Stimulated activated CD4-positive, alpha-beta T cell treated with anti-CD3 and anti-CD28 coated beads, TNF-alpha, amount 100 ng/mL, for 24 hours (primary cell): ENCODE measurements at places on chromosomes 4 and X.
A peak's percentile ranks its signal among the peaks of the same experiment; 100 is the strongest.

GRCh38 chr4:22514481-22514880, 1.4 kb downstream of the ADGRA3 start:
- DNase-seq, result no peak

- DNase-seq, result no peak
These were observed 1.0 kb upstream of the CLDN22 start for GRCh38 chr4:183321079-183321478.

GRCh38 chr4:56468097-56468422, 643 bp downstream of the SRP72 start:
- DNase-seq, result no peak

GRCh38 chrX:9966775-9967408, at the start of gene CLDN34:
Gene CLDN34, plus strand, starts transcription at chrX:9967358. Its CDS starts 0 bp downstream, at chrX:9967358.
- no peak for DNase-seq

DNA sequence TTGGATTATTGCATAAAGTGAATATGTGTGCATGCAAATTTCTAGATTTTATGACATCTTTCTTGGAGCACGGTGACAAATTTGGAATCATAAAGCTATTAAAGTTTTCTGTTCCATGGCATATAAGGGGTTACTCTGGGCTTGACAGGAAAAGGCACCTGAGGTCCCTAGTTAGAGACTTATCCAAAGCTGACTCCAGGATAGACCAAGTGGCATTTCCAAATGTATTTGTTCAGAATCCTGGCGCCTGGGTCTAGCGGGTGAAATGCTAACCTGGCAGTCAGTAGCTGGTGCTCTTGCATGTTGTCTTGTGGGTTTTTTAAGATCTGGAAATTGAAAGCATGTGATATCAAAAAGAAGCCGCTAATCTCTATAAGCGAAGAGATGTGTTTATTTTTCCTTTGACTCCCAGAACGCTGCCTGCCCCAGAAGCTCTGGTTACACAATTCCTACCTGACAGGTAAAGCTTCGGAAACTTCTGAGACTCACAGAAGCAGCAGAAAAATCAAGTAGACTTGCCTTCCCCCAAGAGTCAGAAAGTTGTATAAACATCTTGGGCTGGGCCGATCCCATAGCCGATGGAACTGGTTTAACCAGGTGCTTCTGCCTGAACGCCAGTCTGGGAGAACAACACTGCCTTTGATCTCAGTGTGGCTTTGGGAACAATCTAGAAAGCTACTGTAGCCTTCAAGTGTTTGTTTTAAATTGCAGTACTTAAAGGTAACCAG, 12.9 kb upstream of the ZCCHC4 start:
- DNase-seq, result no peak

DNA sequence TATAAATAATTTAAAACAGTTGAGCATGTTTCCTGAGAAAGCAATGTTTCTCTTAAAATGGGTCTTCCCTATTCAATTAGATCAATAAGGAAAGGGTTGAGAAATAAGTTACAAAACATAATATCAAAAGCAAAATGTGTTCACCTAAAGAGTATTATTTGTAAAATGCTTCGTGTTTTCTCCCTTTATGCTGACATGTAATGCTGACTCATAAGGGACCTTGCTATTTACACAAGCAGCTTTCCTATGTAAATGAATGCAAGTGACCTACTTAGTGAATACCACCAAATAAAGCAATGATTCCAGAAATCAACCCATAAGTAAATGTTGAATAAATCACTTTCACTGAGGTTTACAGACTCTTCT, 91.5 kb downstream of the ELOVL6 start:
- DNase-seq, result no peak

DNA sequence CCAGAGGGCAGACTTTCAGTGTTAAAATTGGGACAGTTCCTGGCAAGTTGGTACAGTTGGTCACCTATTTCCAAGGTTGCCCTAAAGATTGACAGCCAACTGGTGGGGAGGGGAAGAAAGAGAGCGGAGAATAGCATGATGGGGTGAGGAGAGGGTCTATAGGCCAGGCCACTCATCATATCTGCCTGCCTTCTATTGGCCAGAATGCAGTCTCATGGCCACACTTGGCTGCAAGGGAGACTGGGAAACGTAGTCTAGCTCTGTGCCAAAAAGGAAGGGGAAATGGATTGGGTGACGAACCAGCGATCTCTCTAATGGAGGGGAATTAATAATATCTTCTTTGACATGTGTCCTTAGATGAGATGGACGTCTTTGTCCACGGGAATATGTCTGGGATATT, 197.4 kb upstream of the ATP6AP2 start:
- DNase-seq, result no peak

DNA sequence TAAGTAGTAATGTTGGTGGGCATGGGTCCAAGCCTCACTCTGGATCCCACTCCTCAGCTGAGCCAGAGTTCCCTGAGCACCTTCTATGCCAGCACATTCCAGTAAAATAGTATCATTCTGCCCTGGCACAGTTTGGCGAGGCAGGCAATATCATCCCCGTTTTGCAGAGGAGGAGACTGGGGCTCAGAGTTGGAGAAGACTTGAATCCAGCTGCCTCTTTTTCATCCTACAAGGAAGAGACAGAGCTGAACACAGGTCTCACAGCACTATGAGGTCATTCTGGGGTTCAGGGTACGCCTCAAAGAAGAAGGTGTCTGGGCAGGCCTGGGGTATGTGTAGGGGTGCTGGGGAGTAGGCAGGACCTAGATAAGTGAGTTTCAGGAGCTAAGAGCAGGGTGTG, 103.9 kb upstream of the STX18 start:
- no peak for DNase-seq

DNA sequence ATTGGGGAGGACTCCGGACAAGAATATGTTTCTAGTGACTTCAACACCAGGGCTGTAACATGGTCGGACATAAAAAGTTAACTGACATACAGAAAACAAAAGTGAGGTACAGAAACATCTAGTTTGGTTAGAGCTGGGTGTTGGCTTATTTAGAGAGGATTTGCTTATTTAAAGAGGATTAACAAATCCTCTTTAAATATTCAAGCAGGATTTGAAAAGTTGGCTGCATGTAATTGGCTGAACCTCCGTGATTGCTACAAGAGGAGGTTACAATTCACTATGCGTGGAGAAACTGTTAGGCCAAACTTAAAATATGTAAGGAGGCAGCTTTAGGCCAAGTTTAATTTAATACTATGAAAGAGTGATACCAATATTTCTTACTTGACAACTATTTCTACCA, 2707.4 kb downstream of the ARAP2 start:
- no peak for DNase-seq

DNA sequence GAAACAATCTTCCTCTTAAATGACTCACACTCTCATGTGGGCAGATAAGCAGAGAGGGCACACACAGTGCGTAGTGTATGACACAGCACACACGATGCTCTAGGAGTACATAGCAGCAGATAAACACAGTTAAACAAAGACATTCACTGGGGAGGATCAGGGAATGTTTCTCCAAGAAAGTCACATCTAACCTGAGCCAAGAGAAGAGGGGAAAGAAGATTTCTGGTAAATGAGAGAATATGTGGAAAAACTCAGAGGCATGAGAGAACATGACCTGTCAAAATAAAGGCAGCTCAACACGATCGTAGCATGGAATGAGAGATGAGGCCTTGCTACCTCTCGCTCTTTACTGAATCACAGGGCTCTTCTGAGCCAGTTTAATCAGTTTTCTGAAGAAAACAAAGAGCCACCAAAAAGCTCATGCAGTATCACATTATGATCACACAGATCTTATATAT, 251.0 kb downstream of the ANK2 start:
- no peak for DNase-seq

DNA sequence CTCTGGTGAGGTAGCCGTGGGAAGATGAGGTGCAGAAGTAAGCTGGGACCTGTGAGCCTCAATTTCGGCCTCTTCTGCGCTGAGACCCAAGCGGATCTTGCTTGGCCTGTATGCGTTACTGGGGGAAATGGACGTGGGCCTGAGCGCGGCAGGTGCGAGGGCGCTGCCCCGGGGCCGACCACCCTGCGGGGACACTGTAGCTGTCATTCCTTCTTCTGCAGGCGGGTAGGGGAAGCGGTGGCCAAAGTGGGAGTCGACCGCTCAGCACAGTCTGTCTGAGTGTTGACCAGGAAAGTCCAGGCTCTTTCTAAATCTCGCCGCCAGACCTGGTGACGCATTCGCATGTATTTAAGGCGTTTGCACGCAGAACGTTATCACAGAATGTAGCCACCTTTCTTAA, 3.3 kb upstream of the LRAT start:
- no peak for DNase-seq

GRCh38 chr4:108683479-108683878, 33.1 kb downstream of the OSTC start:
- no peak for DNase-seq

GRCh38 chr4:89837385-89837992, 528 bp upstream of the SNCA start:
- no peak for DNase-seq

DNA sequence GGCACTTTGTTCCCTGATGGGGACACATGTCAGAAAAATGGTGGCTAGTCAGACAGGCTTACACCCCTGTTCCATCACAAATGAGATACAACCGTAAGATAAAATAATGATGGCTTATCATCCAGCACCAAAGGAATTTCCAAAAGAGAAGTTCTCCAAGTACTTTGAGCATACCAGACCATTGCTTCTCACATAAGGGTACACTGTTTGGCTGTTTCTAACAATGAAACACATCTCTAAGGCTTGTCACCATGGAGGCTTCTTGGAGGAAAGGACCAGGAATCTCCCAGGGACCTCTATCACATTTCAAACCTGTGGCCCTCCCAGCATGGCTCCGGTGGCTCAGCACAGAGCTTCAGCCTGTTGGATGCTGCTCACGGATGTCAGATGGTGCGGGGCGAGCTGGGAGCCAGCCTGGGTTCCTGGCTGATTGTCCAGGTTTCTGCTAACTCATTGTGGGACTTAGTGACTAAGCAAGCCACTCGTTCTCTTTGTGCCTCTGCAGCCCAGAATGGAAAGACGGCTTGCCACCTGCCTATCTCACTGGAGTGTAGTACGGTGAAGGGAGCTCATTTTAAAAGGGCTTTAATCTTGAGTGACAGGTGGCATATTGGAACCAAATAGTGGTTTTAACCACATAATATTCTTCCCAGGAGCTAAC, 54.5 kb downstream of the FHDC1 start:
- DNase-seq, result no peak

DNA sequence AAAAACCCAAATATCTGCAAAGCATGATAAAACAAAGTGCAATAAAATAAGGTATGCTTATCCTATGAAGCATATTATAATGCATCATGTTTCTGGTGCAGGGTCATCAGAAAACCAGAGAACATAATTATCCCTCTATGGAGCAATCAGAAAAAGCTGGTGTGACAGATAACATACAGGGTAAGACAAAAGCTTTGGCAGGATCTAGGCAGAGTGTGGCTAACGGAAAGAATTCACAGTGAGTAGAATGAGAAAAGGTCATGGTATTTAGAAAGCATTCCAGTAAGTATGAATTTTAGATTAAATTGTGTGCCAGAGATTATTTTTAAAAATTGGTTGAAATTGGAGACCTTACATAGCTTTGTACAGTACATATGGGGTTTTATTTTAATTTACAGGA, 29.0 kb upstream of the UGT2B4 start:
- DNase-seq, result no peak

DNA sequence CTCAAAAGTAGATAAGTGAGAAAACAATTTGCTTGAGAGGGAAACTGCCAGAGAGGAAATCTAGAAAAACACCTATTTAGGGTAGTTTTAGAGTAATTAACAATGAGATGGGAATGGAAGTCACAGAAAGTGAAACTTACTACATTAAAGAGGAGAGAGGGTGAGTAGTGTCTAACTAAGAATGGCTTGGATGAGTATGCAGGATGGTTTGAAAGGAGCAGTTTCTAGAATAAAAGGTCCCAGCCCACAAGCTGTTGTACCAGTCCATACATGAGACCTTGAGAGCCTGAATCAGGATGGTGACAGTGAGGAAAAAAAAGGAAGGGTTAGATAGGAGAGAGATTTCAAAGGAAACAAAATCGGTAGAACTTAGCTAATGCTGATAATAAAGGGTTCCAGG, 1.3 kb downstream of the GAR1 start:
- no peak for DNase-seq

- DNase-seq, result no peak
These were observed 359.5 kb downstream of the C4orf33 start for GRCh38 chr4:129455482-129455881.

- DNase-seq, result no peak
These were observed 162.0 kb upstream of the GATB start for GRCh38 chr4:151922811-151923210.

GRCh38 chr4:73414936-73415271, 10.8 kb downstream of the ALB start:
- DNase-seq, result no peak

GRCh38 chr4:83189631-83190136, 75.2 kb upstream of the PLAC8 start:
- DNase-seq, result no peak

DNA sequence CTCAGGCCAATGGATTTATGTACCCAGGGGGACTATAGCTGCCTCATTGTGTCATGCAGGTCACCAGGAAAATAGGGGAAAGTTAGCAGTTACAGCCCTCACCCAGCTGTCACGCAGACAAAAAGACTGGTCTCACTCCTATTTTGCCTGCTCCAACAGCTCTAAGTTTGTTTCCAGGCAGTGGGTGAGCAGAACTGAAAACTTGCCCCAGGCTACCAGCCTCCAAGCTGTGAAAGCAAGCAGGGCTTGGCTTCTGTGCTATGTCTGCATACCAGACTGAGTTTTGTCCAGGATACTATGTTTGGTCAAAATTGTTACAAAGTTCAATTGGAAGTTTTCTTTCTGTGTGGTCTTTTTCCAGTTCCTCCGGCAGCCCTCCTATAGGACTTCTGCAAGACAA, 628.4 kb downstream of the FAM133A start:
- no peak for DNase-seq

GRCh38 chr4:40515398-40516293, 114.0 kb downstream of the RBM47 start:
- no peak for DNase-seq

- DNase-seq, result no peak
These were observed 647.4 kb upstream of the GALNT7 start for GRCh38 chr4:172521248-172521647.

DNA sequence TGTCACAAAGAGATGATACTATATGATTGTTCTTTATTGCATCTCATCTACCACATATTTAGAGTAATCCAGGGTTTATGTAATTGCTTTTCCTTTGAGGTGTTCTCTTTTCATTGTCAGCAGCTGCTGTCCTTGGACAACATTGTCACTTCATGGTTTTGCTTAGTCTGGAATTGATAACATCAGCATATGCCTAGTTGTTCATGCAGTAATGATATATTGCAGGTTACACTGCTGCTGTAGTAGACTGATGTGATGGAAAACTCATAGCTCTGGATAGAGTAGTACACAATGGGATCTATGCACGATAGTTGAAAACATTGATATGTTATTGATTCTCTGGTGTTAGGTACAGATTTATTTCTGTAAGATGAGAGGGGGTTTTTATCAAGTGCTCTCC, 13.7 kb downstream of the NEIL3 start:
- DNase-seq, result no peak

GRCh38 chrX:45202171-45202570, 1.5 kb upstream of the DIPK2B start:
- no peak for DNase-seq

GRCh38 chr4:56840559-56840958, 19.1 kb upstream of the SPINK2 start:
- no peak for DNase-seq

GRCh38 chr4:140151699-140152012, 2.3 kb downstream of the MAML3 start:
- peak; percentile 51 for DNase-seq
